ENCODE measurements at places on chromosomes 13 and 19. TPM values are rescaled to one million over a fixed set of nuclear protein-coding genes. Genes with fewer than 3 reads are reported as not detected.

Gene OBI1
- total RNA-seq = 17.9 TPM

Gene ADGRE3
- total RNA-seq = not detected

Gene ELAVL1
- total RNA-seq = 118 TPM

Gene LCP1
- 32.1 TPM for total RNA-seq

Gene ZNF844
- total RNA-seq = 1.0 TPM

Gene SF3A2
- 129 TPM for total RNA-seq

Gene TSKS
- total RNA-seq = not detected

Gene ADAMTSL5
- 26.2 TPM for total RNA-seq

Gene LGALS16
- not detected for total RNA-seq

All from Caco-2 (cell line).